ENCODE measurements at places on chromosomes 4 and X.

- no peak for DNase-seq
Observed at GRCh38 chr4:58119298-58119697, 1009.1 kb upstream of the IGFBP7 start.

- no peak for DNase-seq
Observed at GRCh38 chr4:140523370-140523856, 555 bp upstream of the ELMOD2 start.

DNA sequence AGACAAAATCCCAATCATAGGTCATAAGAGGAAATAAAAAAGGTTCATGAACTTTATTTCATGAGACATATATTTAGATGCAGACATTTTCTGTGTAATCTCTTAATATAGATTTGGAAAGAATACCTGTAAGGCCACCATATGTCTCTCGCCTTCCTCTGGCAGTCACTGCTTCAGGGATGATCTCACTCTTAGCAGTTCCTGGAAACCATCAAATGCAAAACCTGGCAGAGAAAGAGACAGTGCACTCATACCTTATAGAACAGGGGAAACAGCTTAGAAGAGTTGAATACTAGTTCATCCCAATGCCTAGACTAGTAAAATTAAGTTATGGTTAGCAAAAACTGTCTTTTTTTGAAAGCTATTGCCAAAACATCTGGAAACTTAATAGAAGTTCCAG, 243.3 kb downstream of the GASK1B start:
- no peak for DNase-seq

DNA sequence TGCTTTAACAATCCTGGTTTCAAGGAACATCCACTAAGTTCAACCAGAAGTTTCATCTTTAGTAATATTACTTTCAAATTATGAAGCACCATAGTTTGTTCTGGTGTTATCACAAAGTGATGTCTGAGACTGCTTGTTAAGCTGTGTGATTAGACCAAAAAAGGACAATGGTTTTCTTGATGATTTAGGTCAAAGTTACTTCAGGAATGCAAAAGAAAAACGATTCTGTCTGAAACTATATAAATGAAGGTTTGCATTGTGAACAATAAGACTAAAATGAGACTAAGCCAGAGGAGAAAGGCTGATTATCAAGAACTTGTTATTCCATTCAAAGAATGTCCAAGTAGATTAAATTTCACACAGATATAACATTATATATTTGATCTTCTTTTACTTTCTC, 122.4 kb upstream of the ETNPPL start:
- DNase-seq: no peak

DNA sequence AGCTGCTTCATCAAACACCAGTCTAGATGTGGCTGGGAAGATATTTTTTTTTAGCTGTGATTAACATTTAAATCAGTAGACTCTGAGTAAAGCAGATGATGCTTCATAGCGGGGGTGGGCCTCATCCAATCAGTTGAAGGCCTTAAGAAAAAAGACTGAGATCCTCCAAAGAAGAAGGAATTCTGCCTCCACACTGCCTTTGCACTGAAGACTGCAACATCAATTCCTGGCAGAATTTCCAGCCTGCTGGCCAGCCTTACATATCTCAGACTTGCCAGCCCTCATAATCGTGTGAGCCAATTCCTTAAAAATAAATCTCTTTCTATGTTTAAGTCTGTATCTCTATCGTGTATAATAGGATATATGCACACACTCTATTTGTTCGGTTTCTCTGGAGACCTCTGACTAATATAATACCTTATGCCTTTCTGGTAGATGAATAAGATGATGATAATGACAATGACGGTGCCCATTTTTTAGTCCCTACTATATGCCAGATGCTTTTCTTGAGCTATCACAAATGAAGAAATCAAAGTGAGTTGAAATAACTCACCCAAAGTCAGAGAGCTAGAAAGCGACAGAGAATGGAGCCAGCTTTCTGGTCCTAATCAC, 66.1 kb upstream of the SOD3 start:
- DNase-seq: no peak

DNA sequence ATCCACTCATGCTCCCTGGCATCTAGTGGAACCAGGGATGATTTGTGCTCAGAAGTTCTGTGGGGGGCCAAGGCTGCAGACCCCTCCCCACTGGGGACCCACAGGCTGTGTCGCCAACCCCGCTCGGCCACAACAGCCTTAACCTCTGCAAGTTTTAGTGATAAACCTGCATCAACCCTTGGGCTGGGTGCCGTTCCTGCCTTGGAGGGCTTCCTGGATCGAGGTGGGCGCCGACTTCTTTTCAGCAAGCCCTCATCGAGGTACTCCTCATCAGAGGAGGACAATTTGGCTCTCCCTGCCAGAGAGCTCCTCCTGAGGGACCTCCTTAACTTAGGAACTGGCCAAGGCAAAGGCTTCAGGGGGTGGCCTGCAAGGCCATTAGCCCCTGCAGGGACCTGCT, 1.9 kb downstream of the SOWAHB start:
- no peak for DNase-seq

Data from 8988T (cell line).